AG04450 (cell line): ENCODE measurements at places on chromosomes 12 and 14.
A peak's percentile ranks its signal among the peaks of the same experiment; 100 is the strongest.

- DNase-seq = no peak
These were observed 17.4 kb downstream of the ISCA2 start for GRCh38 chr14:74510959-74511409.

- no peak for DNase-seq
These were observed 32.0 kb downstream of the NRXN3 start for GRCh38 chr14:78202163-78202562.

GRCh38 chr12:29794862-29795261, 11.1 kb upstream of the TMTC1 start:
- no peak for DNase-seq

GRCh38 chr14:87678624-87679023, 314.4 kb downstream of the GALC start:
- DNase-seq = no peak

DNA sequence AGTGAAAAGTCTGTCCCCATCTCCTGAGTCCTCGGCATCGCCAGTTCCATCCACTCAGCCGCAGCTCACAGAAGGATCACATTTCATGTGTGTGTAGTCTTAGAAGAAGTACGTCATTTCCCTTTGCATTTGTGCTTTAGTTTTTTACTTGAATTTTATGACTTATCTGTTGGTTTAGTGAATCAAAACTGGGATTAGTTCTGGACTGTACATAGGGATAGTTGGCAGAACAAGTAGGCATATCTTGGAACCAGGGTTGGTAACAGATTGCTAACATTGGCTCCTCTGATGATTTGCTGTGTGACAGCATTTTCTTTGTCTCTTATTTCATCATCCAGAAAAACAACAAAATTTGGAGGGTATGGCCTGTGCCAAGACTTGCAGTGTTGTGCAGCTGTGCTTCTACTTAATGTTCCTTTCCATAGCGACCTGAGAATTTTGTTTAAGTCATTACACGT, 69.6 kb upstream of the AEBP2 start:
- peak; percentile 43 for DNase-seq

DNA sequence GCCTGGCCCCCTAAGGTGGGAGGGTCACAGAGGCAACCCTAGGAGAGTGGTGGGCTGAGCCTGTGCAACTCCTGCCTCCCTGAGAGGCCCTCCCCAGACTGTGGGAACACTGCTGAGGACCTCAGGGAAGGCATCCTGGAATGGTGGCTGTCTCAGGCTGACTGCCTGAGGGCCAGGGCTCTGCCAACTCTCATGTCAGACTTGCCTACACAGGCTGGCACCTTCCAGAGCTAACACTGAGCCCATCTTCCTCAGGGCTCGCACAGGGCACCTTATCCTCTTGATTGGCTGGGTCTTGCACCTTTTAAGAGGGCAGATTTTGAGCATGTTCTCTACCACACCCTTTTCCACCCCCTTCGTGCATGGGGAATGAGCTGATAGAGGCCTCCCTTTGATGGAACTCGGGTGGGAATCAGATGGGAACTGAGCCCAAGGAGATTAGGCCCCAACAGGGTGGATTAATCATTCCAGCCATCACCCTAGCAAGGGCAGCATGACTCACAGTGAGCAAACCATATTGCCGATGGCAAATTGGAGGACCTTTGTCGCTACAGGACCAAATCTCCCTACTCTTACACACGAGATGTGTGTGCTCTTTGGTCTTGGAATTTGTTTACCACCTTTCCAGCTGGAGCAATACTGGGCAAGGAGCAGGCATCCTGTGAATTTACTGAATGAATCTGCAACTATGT, 702.8 kb downstream of the VRK1 start:
- no peak for DNase-seq

DNA sequence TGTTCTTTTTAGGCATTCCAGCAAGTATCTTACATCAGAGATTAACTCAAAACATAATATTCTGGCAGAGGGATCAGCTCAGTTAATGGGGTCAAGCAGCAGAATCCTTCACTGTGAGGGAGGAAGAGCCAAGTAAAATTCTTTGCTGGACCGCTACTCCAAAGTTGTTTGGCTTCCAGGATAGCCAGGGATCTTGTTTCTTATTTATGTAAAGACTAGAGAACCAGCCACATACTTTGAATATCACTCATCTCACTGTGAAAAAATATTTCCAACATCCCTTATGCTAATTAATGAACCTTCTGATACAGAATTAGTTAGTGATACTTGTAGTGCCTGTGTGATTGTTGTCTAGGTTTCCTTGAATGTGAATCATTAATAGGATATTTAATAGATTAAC, 94.2 kb downstream of the PLEKHA5 start:
- DNase-seq = peak; percentile 46

GRCh38 chr12:11725686-11726085, 76.2 kb downstream of the ETV6 start:
- no peak for DNase-seq

GRCh38 chr14:32303865-32304264, 25.2 kb upstream of the AKAP6 start:
- DNase-seq = no peak

DNA sequence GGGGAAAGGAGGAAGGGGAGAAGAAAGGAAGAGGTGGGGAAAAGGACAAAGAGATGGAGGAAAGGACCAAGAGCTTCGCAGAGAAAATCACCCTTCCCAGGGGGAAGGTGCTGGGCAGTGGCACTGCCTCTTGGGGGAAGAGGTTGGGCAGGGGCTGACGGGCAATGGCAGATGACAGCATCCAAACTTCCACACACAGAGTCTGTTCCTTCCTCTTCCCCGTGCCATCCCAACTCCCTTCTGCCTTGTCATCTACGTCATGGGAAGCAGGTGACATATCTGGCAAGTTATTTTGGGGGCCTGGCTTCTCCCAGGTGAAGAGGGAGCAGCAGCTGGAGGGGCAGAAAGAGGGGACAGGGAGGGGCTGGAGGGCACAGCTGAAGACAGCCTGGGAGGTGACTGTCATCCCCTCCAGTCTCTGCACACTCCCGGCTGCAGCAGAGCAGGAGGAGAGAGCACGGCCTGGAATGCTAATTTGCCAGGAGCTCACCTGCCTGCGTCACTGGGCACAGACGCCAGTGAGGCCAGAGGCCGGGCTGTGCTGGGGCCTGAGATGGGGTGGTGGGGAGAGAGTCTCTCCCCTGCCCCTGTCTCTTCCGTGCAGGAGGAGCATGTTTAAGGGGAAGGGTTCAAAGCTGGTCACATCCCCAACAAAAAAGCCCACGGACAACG, 43.9 kb upstream of the IQSEC3 start:
- no peak for DNase-seq

- DNase-seq = no peak
These were observed 13.0 kb downstream of the CLEC2B start for GRCh38 chr12:9856151-9856550.

DNA sequence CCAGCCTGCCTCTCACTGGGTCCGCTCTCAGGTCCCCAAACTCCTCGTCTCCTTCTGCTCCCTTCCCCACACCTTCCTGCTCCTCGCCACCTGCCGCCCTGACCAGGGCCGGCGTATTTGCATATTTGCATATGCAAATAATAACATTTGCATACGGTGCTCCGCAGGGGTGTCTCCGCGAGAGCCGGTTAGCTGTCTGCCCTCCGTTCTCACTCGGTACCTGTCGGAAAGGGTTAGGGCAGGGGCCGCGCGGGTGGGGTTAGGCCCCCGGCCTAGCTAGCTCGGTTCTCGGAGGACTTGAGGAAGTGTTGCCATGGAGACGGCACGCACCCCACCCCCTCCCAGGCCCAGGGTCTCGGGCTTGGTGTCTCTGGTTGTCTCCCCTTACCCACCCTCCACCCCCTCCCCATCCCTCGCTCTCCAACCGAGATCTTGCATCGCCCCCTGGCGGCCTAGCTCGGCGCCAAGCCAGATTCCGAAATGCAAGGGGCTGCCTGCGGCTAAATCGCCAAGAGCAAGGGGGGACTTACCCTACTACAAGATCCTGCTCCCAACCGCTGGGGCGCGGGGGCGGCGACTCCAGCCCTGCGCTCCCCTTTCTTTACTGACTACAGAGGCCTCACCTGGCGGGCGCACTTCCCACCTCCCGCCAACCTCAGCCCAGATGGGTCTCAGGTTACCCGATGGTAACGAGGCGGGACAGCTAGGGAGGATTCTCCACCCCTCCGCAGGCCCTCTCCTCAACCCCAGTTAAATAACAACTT, 8.1 kb downstream of the STAC3 start:
- DNase-seq = no peak

GRCh38 chr14:61229475-61229888, 51.7 kb downstream of the TMEM30B start:
- no peak for DNase-seq

DNA sequence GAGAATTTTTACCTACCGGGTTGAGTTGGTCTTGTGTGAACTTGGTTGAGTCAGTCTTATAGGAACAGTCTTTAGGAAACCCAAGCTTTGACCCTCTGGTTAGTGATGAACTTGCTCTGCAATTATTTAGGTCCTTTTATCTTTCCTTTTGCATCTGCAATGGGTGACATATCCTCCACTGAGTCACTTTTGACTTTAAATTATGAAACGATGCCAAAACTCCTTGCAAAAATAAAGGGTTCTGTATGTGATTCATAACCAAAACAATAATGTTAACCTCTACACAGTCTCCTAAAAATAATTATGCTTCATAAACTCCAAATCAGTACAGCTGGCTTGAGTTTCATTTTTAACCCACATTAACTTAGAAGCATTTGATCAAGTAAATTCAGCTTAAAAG, 979.4 kb downstream of the GALC start:
- peak; percentile 16 for DNase-seq

DNA sequence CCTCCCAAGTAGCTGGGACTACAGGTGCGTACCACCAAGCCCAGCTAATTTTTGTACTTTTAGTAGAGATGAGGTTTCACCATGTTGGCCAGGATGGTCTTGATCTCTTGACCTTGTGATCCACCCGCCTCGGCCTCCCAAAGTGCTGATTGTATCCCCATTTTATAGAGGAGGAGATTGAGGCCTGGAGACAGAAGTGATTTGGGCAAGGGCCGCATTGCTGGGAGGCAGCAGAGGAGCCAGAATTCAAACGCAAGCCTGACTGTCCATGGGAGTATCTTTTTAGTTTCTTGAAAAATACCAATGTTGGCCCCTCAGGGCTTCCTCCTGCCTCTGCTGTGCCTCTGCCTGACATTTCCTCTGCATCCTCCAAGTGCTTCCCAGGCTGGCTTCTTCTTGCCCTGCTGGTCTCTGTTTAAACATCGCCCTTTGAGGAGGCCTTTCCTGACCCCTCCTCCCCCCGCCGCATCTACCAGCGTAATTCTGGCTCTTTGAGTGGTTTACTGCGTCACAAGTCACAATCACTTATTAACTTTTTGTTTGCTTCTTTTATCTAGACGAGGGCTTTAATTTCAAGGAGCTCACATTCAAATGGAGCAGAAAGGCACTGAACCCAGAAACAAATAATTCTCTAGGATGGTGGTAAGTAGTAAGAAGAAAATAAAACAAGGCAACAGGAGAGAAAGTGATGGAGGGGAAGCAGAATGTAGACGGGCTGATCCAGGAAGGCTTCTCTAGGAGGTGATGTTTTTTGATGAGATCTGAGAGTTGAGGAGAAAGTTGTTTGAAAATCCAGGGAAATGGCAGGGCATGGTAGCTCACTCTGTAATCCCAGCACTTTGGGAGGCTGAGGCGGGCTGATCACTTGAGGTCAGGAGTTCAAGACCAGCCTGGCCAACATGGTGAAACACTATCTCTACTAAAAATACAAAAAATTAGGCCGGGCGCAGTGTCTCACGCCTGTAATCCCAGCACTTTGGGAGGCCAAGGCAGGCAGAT, 91.0 kb upstream of the MED13L start:
- DNase-seq = no peak

- no peak for DNase-seq
These were observed 304.2 kb downstream of the AKAP6 start for GRCh38 chr14:32633224-32633859.

DNA sequence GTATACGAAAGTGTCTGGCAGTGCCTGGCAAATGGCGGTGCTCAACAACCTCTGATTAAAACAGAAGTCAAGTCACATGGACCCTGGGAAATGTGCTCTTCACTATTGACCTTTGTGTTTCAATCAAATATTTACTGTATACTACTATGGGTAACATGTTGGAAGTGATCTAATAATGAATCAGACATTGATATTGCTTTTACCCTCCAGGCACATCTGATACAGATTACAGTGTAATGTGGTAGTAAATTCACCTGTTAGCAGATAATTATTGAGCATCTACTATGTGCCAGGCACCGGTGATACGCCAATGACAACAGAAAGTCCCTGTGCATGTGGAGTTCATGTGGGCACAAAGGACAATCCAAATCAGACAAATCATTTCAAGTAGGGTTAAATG, 63.1 kb downstream of the STON2 start:
- DNase-seq = no peak

GRCh38 chr12:76026643-76027063, 4.9 kb downstream of the PHLDA1 start:
- no peak for DNase-seq

DNA sequence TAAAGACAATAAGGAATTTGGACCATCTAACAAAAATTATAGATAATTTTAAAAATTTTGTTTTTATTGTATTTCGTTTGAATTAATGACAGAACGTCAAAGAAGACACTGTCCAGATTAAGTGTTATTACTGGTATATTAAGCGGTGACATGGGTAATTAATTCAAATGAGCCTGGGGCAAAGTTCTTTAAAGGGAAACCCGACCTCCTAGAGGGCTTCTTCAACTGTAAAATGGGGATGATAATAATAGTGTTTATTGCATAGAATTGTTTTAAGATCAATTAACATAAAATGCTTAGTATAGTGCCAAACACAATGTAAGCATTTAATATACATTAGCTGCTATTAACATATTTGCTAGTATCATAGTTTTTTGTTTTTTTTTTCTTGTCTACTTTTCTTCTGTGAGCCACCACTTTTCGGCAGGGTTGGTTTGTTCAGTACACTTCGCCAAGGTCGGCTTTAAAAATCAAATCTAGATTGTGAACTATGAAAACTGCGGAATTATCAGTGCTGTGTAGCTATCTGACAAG, 514 bp upstream of the LARP4 start:
- no peak for DNase-seq

DNA sequence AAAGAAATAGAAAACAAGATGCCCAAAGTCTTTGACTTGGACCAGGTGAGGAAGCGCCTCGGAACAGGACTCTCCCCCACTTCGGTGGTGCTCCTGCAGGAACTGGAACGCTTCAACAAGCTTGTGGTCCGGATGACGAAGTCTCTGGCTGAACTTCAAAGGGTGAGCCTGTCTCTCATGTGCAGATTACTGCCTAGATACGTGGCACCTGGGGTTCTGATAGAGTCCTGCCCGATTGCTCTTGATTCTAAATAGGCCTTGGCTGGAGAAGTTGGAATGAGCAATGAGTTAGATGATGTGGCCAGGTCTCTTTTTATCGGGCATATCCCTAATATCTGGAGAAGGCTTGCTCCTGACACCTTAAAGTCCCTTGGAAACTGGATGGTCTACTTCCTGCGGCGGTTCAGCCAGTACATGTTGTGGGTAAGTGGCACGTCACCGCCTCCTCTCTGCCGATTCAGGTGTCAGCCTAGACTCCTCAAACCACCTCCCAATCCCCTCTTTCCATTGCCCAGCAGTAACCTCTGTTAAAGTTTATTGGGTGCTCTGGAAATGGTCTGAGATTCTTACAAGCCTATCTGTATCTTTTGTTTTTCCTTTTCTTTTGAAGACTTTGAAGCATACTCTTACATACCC, 40.8 kb downstream of the CCDC92 start:
- DNase-seq = no peak

- no peak for DNase-seq
These were observed 20.3 kb downstream of the RHOF start for GRCh38 chr12:121773011-121773777.
